Fibroblast of skin of right biceps (primary cell): ENCODE measurements at places on chromosomes 1 and 21.

DNA sequence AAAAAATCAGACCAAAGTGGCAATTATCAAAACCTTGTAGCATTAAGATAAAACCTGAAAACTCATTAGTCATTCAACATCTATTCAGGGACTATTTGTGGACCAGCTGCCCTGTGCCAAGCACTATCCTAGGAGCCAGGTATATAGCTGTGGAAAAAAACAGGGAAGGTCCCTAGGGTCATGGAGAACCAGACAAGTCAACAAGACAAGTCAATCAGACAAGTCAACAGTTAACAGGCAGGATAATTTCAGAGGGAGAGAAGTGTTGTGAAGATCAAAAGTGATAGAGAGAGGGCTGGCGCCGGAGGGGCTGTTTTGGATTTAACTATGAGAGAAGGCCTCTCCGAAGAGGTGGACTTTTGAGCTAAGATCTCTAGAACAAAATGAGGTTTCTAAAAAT lies 3.3 kb upstream of the ATP1A4 start:
- no peak for DNase-seq

DNA sequence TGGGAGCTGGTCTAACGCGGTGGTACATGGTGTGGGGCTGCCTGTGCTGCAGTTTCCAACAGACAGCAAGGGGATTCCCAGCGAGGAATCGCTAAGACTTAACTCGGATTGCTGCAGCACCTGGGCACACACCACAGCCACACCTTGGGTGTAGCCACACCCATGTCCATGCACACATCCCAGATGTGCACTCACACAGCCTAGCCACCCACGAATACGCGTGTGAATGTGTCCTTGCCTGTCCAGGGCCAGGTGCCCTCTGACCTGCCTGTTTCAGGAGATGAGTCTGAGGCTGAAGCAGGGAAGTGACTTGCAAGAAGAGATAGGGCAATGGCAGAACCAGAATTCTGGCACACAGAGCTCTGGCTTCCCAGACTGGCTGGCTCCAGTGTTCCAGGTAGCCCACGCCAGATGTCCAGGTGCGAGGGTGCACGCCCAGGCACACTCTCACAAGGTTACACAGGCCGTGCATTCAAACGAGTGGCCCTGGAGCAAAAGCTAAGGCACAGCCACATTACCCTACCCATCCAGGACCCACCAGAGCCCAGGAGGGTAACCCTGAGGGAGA lies 272.7 kb downstream of the TRABD2B start:
- DNase-seq = no peak

- peak; percentile 87 for DNase-seq
These were observed 2.4 kb downstream of the PLPPR4 start for GRCh38 chr1:99266726-99267125.

- DNase-seq = peak; percentile 94
These were observed 22.7 kb upstream of the IFNGR2 start for GRCh38 chr21:33380483-33380998.

DNA sequence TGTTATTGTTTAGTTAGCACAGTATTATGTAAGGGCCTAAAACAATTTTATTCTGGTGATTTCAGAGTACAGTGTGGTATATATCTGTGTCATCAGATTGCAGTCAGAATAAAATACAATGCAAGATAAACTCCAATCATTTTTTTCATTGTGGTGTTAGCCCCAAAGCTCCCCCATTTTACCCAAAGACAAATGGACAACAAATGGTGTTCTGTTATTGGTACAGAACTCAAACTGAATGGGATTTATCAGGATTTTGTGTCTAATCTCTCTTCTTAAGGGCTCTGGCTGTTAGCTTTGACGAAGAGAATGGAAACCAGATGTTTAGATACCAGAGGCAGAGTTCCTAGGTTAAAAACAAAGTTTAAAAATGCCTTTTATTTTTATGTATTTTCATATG lies 163.1 kb upstream of the USP25 start:
- no peak for DNase-seq

DNA sequence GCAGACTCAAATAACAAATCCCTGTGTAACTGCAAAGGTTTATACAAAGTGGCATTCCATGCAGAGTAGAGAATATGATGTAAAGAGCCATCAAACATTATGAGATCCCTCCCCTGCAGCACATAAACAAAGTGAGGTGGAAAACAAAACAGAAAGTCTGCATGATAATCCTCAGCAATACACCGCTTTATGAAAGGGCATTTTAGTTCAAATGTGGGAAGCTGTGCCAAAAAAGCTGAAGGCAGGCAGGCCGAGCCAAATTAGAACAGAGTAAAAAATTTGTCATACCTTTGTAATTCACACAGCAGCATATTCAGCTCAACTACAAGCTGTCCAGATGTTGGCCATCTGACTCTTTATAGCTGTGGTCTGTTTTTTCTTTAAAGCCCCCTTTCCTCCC lies 113.5 kb downstream of the LHX9 start:
- DNase-seq = peak; percentile 31

DNA sequence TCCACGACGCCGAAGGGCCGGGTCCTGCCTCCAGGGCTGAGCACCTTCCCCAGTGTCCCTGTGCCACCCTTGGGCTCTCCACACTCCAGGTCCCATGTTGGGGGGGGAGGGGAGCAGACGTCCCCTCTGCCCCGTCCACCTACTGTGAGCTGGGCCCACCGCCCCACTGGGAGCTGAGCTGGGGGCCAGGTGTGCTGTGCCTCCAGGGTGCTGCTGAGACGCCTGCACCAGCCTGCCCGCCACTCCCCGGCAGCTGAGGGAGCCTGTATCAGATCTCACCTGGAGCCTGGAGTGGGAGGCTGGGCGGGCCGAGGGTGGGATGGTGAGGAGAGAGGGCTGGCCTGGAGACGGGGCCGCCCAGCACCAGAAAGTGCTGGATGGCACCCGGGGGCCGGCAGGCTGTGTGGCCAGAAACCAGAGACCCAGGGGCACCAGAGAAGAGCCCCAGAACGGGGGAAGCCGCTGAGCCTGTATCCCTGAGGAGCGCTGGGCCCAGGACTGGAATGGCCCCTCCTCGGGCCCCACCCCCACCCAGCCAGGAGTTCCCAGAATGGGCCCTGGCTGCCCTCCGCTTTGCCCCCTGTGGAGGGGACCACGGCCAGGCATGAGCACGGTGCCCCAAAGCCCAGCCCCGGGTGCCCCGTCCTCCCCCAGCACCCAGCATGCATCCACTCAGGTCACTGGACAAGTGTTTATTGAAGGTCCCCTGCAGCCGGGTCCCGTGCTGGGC lies 3.4 kb downstream of the TNFRSF18 start:
- DNase-seq = no peak

GRCh38 chr1:28112388-28113241 lies 24.2 kb upstream of the EYA3 start:
- DNase-seq = peak; percentile 66

- no peak for DNase-seq
These were observed 116.4 kb downstream of the CNIH3 start for GRCh38 chr1:224732377-224733026.

DNA sequence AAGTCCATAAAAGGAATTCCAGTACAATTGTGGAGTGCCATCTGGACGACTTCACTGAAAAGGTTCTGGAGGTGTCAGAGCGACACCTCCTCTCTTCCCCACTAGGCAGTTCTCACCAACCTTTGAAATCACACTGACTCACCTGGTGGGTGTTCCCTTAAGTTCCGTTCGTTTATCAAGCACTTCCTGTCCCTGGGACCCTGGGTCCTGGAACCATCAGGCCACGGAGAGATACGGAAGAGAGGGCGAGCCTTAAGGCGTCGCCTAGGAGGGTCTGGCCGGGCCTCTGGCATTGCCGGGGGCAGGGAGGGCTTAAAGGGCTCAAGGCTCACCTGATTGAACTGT lies 317 bp downstream of the SPAG17 start:
- DNase-seq = peak; percentile 21

DNA sequence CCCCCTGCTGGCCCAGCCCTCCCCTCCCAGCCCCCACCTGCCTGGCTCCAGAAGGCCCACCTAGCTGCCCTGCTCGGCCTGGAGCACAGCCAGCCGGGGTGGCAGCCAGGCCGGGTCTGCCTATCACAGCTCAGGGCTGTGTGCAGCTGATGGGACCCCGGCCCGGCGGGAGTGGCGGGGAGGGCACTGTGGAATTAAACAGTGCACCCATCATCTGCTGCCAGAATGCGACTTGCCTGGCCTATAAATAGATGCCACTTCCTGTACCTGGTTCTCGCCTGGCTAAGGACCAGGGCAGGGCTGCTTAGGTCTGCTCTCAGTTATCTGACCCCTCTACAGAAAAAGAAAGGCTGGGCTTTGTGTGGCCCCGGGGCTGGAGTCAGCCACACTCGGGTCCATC lies 98.2 kb upstream of the VAMP3 start:
- DNase-seq = no peak

GRCh38 chr1:35475856-35476674 lies 81.1 kb downstream of the KIAA0319L start:
- no peak for DNase-seq

GRCh38 chr1:66758241-66758755 lies 6.0 kb downstream of the DYNLT5 start:
- DNase-seq = no peak

DNA sequence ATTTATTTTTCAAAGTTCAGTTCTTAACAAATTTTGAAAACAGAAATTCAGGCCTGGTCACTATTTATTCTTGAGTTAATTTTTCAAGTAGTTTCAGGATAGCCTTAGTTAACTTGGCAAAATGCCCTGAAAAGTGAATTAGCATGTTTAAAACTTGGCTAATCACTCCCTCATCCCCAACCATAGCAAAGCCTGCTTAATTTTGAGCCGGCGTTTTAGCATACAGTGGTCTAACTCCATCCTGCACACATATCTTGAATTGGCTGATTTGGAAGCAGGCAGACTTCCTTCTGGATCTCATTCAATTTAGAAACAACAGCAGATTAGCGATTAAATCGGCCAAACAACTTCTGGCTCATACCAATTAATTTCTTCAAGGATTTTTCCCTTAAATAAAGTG lies 439.2 kb downstream of the PTBP2 start:
- DNase-seq = peak; percentile 2

GRCh38 chr21:42188663-42189062 lies 30.3 kb upstream of the ABCG1 start:
- no peak for DNase-seq

GRCh38 chr1:169513208-169513607 lies 27.5 kb upstream of the SLC19A2 start:
- peak; percentile 6 for DNase-seq

- peak; percentile 36 for DNase-seq
These were observed 157.6 kb upstream of the LMO4 start for GRCh38 chr1:87170931-87171598.

GRCh38 chr1:16239972-16240491 lies 3.0 kb upstream of the CPLANE2 start:
- no peak for DNase-seq

GRCh38 chr1:236141447-236142252 lies 689 bp upstream of the GPR137B start:
- peak; percentile 26 for DNase-seq

- peak; percentile 70 for DNase-seq
These were observed 29.4 kb downstream of the FRRS1 start for GRCh38 chr1:99737016-99737415.

GRCh38 chr1:168676029-168676812 lies 52.8 kb downstream of the DPT start:
- DNase-seq = peak; percentile 36

GRCh38 chr1:118812555-118812954 lies 175.6 kb downstream of the TBX15 start:
- DNase-seq = no peak

GRCh38 chr1:26730695-26731094 lies 34.9 kb downstream of the ARID1A start:
- no peak for DNase-seq

DNA sequence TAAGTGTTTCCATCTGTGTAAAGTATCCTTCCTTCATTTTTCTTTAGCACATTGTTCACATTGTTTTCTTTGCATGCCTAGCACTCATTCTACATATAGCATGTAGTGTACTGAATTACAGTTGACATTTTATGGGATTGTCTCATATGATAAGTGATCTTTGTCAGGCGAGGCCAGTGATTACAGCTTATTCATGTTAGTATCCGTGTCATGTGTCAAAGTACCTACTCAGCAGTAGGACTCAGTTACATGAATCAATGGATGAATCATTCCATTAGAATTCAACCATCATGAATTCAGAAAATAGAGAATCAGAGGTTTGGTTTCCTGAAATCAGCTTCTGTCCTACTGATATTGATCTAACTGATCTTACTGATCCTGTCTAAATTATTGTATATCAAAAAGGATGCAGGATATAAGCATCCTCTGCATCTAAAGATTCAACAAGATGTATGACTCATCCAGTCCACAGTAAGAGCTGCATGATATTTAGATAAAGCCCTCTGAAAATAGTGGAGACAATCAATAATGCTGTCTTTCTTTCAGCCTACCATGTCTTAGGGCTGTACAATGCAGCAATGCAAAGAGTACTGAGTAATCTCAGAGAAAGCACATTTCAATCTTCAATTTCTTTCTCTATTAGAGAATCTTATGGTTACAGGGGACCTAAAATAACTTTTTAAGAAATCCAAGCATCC lies 20.7 kb upstream of the HRNR start:
- peak; percentile 16 for DNase-seq

DNA sequence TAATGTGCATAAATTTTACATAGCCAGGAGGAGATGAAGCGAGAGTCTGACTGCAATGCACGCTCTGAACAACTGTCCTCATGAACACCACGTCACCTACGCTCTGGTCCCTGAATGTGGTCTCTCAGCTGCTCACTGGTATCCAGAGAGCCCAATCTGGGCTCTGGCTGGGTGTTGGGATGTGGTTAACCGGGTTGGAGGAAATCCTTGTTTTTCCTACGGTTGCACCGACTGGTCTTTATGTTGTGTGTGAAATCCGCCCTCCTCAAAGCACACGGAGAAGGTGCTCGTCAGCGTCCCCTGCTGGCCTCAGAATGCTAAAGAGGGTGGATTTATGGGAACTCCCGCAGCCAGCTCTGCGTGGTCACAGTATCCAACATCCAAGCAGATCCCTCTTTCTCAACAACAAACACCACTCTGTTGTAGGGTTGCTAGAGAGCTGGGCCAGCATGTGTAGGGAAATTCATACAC lies 51.8 kb upstream of the FAM89A start:
- DNase-seq = peak; percentile 9

DNA sequence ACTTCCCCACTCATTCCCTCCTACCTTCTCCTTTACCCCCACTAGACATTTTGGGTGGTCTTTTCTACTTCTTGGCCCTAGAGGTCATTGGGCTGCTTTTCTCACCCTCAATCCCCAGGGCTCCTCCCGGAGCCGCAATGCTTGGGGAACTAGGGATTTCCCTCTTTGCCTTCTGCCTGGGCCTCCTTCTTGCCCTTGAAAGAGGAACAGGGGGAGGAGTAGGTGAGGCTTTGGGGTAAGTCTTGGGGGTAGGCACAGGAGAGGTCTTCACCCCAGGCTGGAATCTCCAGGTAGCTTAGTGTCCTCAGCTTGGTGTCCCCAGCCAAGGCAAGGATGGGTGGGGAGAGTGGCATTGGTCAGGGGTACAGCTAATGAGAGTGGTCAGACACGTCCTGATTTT lies 56.2 kb upstream of the EPS8L3 start:
- DNase-seq = no peak

DNA sequence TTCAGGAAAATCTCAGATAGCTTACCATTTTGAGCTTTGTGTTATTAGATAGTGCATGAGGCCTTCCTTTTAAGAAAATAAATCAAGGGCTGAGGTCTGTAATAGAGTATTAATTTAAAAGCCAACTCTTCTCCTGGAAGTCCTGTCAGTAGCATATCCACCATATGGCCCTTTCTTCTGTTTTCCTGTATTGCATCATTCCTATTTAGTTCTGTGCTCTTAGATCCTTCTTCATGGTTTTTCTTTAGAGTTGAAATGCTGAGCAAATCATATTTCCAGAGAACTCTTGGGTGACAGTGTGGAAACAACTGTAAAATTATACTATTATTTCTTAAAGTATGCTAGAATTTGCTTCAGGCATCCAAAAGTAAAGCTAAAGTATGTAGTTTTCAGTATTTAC lies 91.7 kb downstream of the TTC3 start:
- DNase-seq = peak; percentile 9
